ENCODE measurements at places on chromosomes 1 and 21.

DNA sequence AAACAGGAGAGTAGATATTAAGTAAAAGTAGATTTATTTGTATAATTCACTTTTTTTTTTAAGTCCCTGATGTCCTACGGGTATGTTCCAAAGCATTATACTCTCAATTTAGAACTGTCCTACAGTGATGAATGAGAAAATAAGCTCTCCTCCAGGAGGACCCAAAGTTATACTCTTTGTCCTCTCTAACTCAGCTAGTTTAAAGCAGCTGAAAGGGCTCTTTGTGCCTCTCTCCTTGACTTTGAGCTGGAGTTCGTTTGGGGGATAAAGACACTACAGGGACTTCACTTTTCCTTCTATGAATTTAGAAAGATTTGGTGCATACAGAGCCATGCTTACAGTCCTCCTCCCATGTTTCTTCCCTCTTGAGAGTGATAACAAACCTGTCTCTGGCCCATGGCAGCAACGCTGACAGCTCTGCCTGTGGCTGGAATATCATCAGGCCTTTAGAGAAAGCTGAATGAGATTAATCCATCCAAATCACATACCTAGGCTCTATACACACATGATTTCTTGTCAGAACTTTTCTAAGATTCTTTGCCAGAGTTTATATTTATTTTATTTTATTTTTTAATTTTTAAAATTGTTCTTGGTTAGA lies 134.3 kb downstream of the PIK3R3 start:
- H3K27ac ChIP-seq = no peak overlapping the region
- H3K36me3 ChIP-seq = peaks cover 4% of the 10 kb centered on the region
- no peak for DNase-seq

GRCh38 chr1:192564099-192564498 lies 11.5 kb upstream of the RGS1 start:
- H3K36me3 ChIP-seq = no peaks in the 10 kb centered on the region

DNA sequence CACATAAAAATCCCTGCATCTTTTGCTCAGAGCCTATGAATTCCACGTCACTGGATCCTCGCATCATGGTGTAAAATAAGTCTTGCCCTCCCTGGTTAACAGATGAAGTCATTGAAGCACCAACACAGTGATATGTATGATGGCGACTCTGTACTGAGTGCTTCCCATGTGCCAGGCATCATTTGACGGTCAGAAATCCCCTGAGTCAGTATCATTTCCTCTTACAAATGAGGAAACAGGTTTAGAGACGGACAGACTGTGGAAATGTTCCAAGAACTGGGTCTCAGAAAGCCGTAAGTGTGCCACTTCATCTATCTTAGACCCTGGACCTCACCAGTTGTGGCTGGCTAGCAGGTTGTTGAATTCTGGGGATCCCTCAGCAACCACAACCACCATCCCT lies 5.1 kb upstream of the OLFML2B start:
- peaks cover 53% of the 10 kb centered on the region for H3K27me3 ChIP-seq
- no peak overlapping the region for H3K27ac ChIP-seq
- H3K36me3 ChIP-seq = no peaks in the 10 kb centered on the region
- no peak overlapping the region for H3K4me3 ChIP-seq
- DNase-seq = no peak
- H3K4me1 ChIP-seq = peaks cover 6% of the 10 kb centered on the region

- no peak for DNase-seq
- H3K36me3 ChIP-seq = peaks cover 3% of the 10 kb centered on the region
- H3K4me3 ChIP-seq = no peak overlapping the region
Observed at GRCh38 chr1:155608888-155609225, 1.2 kb upstream of the MSTO1 start.

DNA sequence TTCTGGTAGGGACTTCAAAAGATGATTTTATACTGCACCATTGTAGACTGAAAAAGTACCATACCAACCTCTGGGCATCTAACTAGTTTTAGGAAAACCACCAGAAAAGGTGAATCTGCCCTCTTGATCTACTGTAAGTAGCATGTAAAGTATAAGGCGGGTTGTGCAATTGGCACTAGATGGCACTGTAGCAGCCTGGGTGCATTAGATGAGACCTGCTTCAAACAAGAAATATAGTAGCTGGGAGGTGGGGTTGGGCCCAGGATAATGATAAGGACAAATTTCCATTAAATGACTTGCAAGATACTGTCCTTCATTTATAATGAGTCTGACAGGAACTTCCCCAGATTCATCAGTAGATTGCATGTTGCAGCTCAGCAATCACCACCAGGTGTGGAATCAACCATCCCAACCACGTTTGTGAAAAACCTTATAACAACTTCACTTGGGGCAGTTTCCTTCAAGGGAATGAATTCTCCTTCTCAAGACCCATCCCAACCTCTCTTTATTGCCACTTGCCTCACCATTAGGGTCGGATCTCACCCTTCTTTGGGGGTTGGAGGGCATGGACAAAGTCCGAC lies 37.3 kb upstream of the IL10 start:
- peaks cover 3% of the 10 kb centered on the region for H3K36me3 ChIP-seq
- H3K27ac ChIP-seq = no peak overlapping the region
- no peak for DNase-seq
- H3K27me3 ChIP-seq = no peaks in the 10 kb centered on the region
- H3K4me1 ChIP-seq = peaks cover 47% of the 10 kb centered on the region
